ENCODE measurements at places on chromosomes 11 and 22.

DNA sequence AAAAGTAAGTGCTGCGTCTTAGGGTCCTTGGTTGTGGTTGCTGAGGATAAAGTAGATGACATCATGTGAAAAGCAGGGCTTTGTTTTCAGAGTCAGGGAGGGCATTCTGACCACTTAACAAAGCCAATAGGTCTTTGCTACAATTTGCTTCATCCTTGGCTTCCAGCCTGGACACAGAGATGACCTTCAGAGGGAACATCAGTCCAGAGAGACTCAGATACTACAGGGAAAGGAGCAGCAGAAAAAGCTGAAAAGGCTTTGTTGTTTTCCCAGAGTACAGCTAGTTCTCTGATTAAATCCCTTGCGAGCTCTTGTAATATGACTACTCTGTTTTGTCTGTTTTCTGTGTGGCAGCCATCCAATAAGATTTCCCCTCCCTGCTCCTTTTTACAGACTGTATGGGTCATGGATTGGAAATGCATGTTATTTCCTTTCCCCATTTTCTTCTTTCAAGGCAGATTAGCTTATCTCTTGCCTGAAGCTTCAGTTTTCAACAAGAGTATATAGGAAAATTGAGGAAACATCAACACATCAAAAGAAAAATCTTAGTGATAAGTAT lies 31.9 kb downstream of the ATG13 start:
- peak; percentile 76 for DNase-seq

GRCh38 chr11:9662273-9662672 lies 1.6 kb upstream of the SWAP70 start:
- no peak for DNase-seq

- DNase-seq, result no peak
Observed at GRCh38 chr11:2422461-2423156, 21.7 kb downstream of the TRPM5 start.

- peak; percentile 18 for DNase-seq
Observed at GRCh38 chr22:17243524-17243923, 24.3 kb upstream of the ADA2 start.

- no peak for DNase-seq
Observed at GRCh38 chr11:26860895-26861294, 133.0 kb upstream of the FIBIN start.

DNA sequence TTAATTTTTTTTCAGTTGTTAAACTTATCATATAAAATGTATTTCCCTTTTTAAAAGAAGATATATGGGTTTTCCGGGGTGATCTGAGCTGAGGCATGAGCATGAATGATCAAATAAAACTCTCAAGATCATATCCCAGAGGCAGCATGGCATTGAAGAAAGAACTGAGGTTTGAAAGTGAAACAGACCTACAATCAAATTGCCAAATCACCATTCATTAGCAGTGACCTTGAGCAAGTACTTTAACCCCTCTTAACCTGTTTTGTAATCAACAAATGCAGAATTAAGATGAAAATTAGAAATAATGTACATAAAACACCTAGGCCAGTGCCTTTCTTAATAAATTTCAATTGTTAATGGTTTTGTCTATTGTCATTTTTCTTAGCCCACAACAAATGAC lies 116.0 kb downstream of the RBFOX2 start:
- DNase-seq, result no peak

DNA sequence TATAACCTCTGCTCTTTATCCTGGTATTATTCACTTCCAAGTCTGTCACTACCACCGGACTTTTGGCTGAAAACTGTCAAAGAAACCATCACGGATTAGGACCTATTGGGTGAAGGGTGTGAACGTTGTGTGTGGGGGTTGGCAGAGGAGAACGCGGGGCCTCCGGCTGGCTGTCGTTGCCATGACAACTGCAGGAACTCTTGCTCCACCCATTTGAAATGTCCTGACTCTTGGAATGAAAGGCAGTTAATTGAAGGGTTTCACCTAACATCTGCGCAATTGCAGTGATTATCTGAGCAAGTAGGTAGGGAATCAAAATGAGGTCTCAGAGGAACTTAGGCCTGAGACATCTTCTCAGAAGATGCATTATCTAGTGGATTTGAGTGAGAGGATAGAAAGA lies 60.9 kb upstream of the CLMP start:
- DNase-seq, result no peak

DNA sequence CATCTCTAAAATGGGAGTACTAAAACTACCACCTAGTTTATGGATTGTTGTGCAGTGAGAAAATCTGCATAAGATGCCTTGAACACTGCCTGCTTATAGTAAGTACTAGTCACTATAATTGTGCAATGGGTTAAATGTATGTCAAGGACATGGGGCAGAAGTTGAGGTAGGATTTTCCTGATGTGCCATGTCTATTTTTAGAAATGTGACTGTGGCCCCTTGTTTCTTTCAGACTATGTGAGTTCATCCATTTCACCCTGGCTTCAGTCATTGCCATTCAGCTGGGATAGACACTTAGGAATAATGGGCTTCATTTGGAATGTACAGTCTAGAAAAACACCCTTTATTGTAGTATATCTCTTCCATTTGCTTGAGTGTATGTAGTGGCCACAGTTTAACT lies 51.4 kb downstream of the BDNF start:
- no peak for DNase-seq

DNA sequence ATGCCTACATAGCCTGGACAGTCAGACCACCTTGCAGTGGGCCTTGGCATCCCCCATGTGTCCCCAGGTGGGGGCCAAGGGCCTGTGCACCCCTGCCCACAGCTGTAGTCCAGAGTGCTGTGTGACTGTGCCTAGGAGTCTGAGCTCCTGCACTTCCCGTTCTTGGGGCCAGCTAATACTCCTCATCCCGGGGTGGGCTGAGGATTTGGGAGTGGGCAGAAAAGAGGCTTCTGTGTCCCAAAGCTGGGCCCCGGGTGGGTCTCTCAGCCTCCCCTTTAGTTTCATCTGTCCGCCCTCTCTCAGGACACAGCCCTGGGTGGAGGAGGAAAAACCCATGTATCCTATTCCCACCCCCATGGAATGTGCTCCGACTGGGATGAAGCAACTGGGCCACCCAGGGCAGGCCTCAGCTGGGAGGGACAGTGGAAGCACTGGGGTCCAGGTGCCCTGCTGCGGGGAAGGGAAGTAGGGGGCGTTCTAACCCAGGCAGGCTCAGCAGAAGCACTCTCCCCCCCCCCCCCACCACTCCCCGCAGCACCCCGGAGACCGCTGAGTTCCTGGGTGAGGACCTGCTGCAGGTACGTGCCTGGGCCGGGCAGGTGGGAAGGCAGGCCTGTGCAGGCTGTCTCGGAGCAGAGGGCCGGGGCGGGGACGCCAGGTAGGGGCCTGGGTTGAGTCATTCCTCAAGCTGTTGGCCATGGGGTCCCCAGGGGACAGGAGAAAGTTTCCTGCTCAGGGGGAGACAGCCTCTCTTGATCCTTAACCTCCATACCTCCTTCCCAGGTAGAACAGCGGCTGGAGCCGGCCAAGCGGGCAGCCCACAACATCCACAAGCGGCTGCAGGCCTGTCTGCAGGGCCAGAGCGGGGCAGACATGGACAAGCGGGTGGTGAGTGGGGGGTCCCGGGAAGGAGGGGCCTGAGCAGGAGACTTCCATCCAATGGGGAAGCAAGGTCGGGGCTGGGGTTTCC lies 1.4 kb downstream of the SH3BP1 start:
- DNase-seq, result no peak

DNA sequence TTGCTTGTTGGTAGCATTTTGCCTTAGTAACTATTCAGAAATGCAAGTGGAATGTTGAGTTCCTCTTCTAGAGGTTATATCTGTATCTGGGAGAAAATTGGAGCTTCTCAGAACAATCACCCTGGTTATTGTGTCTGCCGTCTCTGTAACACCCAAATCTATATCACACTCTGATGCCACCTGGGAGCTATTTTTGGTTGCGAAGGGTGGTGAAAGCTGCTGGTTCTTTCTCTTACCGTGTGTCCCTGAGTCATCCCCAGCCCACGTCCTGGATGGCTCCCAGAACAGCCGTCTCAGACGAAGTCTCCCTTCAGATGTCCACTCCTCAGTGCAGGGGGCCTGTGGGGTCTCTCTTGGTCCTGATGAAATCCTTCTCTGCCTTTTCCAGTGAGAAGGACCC lies 83.5 kb downstream of the C22orf31 start:
- DNase-seq, result peak; percentile 26

- no peak for DNase-seq
Observed at GRCh38 chr11:2713661-2714462, 14.1 kb upstream of the KCNQ1OT1 start.

DNA sequence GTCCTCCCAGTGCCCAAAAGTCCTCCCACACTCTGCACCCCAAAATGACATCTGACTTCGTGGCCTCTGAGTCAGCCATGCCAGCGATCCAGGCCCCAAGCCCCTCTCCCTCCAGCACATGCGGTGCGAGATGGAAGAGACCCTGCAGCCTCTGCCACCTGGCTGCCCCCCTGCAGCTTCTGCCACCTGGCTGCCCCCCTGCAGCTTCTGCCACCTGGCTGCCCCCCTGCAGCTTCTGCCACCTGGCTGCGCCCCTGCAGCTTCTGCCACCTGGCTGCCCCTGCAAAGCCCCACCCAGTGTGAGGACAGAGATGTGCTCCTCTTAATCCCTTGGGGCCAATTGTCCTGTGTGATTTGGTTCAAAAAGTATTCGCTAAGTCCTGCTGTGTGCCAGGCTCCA lies 68.0 kb downstream of the WNT7B start:
- no peak for DNase-seq

DNA sequence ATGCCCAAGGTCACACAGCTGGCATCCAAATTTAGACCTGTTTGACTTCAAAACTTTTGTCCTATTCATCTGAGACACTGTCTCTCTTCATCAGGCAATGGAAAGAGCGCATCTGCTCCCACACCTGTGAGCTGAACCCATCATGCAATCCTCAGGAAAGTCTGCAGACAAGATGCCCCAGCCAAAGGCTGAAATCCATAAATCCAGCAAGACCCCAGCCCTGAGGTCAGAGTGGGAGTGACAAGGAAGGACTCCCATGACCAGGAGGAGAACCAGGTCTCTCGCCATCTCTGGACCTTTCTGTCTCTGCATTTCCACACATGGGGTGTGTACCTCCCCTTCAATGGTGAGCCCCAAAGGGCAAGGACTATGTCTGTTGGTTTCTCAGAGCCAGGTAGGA lies 83.6 kb upstream of the HMGXB4 start:
- no peak for DNase-seq

GRCh38 chr22:49659281-49659923 lies 168.3 kb downstream of the BRD1 start:
- no peak for DNase-seq

DNA sequence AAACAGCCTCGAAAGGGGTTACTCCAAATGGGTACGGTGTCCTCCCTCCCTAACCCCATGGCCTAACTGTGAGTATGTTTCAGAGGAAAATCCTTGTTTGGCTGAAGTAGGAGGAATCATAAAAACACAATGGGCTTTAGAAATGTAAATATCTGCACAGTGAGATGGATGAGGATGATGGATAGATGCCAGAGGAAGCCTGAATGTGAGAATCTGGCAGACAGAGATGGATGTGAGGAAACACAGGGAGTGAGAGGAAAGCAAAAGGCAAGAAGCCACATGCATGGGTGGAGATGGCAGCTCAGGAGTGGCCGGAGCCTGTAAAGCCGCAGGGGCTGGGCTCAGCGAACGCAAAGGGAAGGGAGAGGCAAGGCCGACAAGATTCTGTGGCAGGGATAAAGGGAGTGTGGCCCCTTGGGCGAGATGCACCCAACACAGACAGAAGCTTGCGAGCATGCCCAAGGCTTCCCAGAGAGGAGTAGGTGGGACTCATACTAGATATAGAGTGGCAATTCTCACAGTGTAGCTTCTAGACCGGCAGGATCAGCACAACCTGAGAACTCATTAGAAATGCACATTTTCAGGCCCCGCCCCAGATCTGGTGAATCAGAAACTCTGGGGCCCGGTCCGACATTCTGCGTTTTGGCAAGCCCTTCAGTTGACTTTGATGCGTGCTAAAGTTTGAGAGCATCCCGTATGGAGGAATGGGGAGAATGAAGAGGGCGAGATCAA lies 237.3 kb upstream of the CADM1 start:
- no peak for DNase-seq

- DNase-seq, result no peak
Observed at GRCh38 chr11:133346137-133346536, 186.2 kb downstream of the OPCML start.

DNA sequence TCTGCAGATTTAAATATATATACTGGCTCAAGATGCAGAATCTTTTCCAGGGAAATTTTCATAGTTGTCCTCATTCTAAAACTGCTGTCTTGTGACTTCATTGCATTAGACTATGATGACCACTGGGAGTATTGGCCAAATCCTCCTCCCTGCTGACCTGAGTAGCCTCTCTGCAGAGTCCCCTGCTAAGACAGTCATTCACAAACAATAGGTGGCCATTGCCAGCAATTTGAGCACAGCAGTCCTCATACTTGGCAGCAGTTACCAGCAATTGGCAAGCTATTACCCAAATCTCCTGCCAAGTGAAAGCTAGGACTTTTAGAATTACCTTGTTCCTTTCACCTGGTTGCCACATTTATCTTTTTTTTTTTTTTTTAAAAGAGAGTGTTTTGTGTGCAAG lies 325.8 kb downstream of the FAT3 start:
- no peak for DNase-seq
